IMR-90 (cell line): ENCODE measurements at places on chromosomes 2 and 18.

GRCh38 chr2:130288467-130289403 is 54.0 kb upstream of the IMP4 start:
- no peak for DNase-seq

GRCh38 chr2:99572373-99573164 is 82.8 kb upstream of the REV1 start:
- DNase-seq = no peak

DNA sequence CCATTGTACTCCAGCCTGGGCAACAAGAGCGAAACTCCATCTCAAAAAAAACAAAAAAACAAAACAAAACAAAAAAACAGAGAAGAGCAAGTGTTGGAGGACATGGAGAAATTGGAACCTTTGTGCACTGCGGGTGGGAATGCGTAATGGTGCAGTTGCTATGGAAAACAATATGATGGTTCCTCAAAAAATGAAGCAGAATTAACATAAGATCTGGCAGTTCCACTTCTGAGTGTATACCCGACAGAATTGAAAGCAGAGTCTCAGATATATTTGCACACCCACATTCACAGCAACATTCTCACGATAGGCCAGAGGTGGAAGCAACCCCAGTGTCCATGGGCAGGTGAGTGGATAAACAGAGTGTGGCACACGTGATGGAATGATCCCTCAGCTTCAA is 11.0 kb upstream of the RALB start:
- DNase-seq = no peak

DNA sequence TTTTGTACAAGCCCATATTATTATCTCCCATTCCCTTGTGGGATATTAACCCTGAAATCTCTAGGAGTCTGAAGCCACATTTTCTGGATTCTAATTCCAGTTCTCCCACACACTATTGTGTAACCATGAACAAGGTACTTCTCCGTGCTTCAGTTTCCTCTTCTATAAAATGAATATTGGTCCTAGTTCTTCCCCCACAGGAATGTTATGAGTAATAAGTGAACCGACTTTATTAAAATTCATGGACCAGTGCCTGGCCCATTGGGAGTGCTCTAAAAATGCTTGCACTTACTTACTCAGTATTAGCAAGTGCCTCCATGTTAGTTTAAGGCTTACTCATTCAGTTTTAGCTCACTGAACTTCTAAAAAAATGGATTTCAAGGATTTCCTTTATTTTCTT is 1.4 kb upstream of the ACMSD start:
- peak; percentile 91 for DNase-seq

GRCh38 chr2:34570266-34570872 is 971.3 kb upstream of the FAM98A start:
- DNase-seq = no peak

GRCh38 chr18:48093104-48093503 is 162.6 kb upstream of the SMAD2 start:
- no peak for DNase-seq

DNA sequence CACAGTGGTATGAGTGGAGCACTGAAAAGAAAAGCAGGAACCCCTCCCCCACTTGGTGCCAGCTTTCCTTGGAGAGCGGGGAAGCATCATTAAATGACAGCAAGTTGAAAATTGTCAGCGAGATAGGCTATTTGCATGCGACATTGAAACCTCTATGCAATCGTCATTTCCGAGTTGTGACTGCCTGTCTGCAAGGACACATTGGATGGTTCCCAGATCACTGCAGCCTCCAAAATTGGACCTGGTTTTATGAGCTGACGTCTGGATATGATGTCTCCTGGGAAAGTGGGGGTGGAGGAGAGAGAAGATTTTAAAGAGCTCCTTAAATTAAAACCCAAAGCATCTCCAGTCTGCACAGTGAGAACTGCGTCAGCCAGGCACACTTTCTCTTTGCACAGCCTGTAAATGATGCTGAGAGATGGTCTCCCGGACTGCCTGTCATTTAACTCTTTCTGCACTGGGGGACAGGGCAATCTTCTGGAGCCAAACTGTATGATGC is 57.8 kb upstream of the KIF5C start:
- no peak for DNase-seq

DNA sequence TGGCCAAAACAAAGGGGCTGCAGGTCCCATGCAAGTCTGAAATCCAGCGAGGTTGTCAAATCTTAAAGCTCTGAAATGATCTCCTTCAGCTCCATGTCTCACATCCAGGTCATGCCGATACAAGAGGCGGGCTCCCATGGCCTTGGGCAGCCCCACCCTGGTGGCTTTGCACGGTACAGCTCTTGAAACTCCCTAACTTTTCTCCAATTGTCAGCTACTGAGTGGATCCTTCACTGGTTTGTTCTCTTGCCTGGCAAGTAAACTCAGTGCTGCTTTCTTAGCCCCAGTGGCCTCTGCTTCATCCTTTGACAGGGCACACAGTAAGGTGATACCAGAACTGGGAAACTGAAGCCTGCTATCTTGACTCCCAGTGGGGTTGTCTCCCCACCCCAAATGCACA is 26.3 kb downstream of the SERPINB13 start:
- no peak for DNase-seq

GRCh38 chr2:128026448-128027277 is 1.2 kb downstream of the SAP130 start:
- DNase-seq = peak; percentile 8

- peak; percentile 38 for DNase-seq
These were observed 17.0 kb downstream of the CYP27A1 start for GRCh38 chr2:218798767-218799504.

DNA sequence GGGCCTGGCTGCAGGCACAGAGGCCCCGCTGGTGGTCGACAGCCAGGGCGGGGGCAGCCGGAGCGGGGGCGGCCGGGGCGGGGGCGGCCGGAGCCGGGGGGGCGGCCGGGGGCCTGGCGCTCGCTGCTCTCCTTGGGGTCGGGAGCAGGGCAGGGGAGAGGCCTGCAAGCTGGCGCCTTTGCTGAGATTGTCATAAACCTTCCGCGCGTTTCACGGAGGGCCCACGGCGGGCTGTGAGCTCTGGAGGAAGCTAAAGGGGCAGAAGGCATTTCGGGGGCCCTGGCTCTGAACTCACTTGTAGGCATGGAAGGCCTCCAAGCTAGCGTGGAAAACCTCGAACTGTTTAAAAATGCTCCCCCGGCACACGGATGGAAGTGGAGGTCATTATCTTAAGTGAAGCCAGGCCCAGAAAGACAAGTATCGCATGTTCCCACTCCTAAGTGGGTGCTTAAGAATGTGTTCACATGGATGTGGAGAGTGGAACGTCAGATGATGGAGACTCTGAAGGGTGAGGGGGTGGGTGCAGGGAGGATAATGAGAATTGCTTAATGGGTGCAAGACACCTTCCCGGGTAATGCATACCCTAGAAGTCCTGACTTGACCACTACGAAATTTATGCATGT is 629 bp downstream of the PRELID3A start:
- DNase-seq = no peak

DNA sequence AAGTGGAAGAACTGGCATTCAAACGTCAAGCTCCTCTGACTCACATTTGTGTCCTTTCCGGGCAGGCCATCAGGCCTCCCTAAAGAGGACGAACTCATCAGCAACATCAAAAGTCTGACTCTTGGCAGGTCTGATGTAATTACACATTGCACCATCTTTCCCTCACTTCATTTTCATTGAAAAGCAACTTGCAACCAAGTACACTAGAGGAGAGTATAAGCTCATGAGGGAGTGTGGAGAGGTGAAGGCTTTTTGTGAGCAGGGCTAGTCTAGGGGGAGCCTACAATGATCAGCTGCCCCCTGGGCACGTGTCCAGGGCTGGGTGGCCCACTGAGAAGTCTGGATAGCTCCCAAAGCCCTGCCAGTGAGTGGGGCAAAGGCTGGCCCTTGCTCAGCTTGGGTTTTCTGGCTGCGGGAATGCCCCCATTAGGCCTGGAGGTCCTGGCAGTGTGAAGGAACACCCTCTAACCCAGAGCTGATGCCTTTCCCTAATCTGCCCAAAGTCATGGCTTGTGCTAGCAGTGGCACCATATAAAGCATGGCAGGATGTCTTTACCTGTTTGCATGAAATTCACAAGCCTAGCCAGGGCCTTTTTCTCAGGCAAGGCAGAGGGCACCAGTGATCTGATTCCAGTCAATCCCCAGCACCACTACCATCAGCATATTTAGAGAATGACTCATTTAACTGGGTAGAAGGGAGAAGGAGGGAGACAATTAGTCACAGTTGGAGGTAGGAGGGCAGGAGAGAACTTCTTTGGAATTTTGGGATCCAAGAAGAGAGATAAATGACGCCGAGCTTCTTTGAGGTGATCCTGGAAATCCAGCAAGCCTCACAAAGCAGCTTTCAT is 8.5 kb upstream of the DAW1 start:
- DNase-seq = peak; percentile 83

GRCh38 chr2:85779641-85780315 is 26.0 kb downstream of the ATOH8 start:
- no peak for DNase-seq

DNA sequence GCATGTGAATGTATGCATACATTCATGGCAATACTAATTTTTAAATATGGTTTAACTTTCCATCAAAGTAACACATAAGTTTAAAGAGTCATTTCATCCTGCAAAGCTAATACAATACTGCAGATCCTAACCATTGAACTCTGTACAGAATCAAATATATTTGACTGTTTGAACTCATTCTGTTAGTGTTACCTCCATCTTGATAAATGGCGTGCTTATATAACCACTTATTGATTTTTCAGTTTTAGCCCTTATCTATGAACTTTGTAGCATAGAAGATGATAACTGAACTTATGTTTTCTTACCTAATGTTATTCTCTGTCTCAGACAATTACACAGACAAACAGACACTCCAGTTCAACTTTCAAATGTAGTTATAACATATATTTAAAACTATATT is 731.0 kb upstream of the LRATD1 start:
- no peak for DNase-seq

- no peak for DNase-seq
These were observed 23.7 kb downstream of the B3GNT2 start for GRCh38 chr2:62219407-62220159.

GRCh38 chr2:181367906-181368435 is 89.2 kb upstream of the ITGA4 start:
- no peak for DNase-seq

DNA sequence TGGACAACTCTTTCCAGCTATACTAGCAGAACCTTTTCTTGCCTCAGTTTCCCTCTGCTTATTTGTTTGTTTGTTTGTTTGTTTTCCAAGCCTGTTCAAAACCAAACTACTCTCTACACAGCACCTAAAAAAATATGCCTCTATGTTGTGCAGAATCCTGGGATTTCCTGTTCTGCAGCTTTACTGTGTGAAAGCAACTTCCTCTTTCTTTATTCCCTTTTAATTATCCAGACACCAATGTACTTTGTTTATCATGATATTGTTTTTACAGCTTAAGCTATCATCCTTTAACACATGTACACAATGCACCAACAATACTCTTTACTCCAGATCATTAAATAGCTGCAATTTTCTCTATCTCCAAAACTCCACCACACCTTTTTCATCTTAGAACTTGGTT is 259.5 kb downstream of the EPHA4 start:
- no peak for DNase-seq

GRCh38 chr18:11391661-11392060 is 217.7 kb upstream of the SLC35G4 start:
- DNase-seq = peak; percentile 37

GRCh38 chr18:486929-487740 is 13.4 kb downstream of the COLEC12 start:
- peak; percentile 46 for DNase-seq

- no peak for DNase-seq
These were observed 317.2 kb upstream of the FIGN start for GRCh38 chr2:164053021-164053420.

DNA sequence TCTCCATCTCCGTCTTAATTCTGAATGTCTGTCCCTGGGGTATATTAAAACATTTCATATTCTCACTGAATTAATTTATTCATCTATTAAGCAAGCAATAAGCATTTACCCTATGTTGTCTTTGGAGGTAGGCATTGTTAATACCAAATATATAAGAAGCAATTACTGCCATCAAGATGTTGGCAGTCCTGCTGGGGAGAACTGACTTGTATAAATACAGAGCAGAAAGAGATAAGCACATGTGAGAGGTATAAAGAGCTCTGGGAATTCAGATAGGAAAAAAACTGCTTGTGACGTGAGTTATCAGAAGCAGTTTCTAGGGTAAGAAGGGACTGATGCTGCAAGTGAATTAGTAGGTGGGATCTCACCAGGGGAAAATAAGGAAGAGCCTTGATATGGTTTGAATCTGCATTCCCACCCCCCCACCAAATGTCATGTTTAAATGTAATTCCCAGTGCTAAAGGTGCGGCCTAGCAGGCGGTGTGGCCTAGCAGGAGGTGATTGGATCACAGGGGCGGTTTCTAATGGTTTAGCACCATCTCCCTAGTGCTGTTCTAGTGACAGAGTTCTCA is 286.8 kb downstream of the RAD51AP2 start:
- DNase-seq = no peak

- peak; percentile 79 for DNase-seq
These were observed 5.8 kb upstream of the MEIS1 start for GRCh38 chr2:66428986-66429612.

DNA sequence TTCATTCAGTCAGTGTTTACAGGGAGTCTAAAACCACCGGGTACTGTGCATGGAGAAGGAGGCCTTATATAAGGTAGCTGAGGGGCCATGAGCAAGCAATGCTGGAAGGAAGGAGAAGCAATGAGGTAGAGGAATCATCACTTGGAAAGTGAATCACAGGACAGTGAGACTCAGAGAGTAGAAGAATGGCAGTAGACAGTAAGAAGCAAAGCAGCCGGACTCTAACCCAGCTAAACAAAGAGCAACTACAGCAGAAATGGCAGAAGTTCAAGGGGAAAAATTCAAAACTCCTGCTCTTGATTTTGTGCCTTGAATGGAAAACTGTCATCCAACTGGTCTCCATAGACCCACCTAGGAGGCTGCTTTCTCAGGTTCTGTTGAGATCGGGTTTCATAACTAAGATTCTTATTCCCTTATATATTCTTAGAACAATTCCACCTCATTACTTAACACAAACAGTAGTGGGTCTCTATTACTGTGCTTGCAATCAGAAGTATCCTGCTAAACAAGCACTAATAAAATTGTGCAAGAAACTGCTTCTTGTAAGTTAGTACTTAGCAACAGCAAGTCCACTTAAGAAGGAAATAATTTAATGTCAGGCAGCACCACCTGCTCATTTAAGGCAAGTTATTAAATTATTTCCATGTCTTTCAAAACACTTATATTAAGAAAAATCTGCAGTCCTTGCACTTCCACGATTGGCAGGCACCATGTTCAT is 68.0 kb downstream of the RBMS1 start:
- DNase-seq = peak; percentile 81

DNA sequence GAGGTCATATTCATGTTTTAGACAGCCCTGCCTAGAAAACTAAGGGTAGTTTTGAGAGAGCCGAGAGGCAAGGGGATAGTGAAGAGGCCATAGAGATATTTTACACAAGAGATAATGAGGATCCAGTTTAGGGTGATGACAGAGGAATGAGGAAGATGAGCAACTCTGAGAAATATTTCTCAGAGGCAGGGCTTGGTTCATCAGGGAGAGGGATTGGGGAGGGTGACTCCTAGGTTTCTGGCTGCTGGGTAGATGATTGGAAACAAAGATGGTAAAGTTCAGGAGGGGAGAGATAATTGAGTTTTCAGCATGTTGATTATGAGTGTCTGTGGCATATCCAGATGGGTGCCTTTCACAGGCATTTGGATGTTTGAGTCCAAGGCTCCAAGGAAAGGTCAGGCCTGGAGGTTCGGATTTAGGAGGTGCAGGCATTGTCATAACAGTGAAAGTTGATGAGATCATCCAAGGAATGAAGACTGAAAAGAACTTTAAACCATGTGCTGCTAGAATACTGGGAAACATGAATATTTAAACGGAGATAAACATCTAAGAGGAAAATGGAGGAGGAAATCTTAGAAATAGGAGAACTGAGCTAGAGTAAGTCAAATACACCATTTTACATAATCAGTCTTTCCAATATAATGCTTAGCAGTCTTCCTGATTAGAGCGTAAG is 7.4 kb downstream of the MYL12B start:
- no peak for DNase-seq
